ENCODE measurements at places on chromosomes 2 and 18. TPM values are rescaled to one million over a fixed set of nuclear protein-coding genes. Genes with fewer than 3 reads are reported as not detected.

DNA sequence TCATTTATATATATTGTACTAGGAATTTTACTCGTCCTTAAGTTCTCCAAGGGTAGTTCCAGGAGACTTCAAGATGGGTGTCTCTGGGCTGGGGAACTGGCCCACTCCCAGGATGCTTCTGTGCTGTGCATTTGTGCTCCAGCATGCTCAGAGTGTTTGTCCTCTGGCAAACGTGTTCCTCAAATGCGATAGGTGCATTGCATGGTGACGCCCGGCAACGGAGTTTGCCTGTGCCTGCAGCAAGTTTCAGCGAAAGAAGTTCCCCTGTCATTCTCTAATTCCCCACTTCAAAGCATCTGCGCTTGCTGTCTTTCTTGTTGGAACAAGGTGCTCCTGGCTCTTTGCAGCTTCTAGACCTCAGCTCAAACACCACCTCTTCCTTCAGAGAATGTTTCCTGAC lies 465.1 kb downstream of the GALR1 start:
- no peak overlapping the region for H3K4me3 ChIP-seq
- no peak overlapping the region for H3K27ac ChIP-seq
- DNase-seq: no peak
- H3K4me1 ChIP-seq: no peaks in the 10 kb centered on the region
- H3K36me3 ChIP-seq: no peaks in the 10 kb centered on the region
- H3K27me3 ChIP-seq: no peaks in the 10 kb centered on the region

GRCh38 chr18:52069201-52069600 lies 270.8 kb upstream of the DCC start:
- no peaks in the 10 kb centered on the region for H3K4me1 ChIP-seq
- DNase-seq: no peak
- no peaks in the 10 kb centered on the region for H3K36me3 ChIP-seq
- no peaks in the 10 kb centered on the region for H3K27me3 ChIP-seq
- no peak overlapping the region for H3K27ac ChIP-seq
- no peak overlapping the region for H3K4me3 ChIP-seq

DNA sequence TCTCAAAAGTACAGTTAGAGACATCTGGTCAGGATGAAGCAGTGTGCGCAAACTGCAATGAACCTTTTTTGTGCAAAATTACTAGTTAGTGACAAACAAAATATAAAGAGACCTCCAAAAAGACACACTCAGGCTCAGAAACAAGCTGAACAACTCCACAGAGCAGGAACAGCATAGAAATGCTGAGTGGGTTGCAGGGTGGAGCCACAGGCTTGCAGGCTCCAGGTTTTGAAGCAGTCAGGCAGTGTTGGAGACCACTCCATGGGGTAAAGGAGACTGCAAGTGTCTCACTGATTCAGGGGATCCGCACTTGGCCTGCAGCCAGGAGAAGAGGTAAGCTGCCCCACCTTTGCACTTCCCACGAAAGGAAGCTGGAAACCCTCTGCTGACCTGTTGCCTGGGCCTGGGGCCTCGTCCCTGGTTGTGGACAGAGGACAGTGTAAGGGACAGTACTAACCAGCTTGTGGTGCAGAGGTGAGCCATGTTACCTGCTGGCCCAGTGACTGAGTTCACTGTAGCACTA lies 36.4 kb downstream of the CFAP221 start:
- DNase-seq: no peak
- H3K27me3 ChIP-seq: peaks cover 4% of the 10 kb centered on the region
- no peaks in the 10 kb centered on the region for H3K36me3 ChIP-seq
- no peaks in the 10 kb centered on the region for H3K4me1 ChIP-seq

GRCh38 chr18:56967035-56967434 lies 179.9 kb upstream of the BOD1L2 start:
- DNase-seq: no peak
- no peaks in the 10 kb centered on the region for H3K36me3 ChIP-seq

DNA sequence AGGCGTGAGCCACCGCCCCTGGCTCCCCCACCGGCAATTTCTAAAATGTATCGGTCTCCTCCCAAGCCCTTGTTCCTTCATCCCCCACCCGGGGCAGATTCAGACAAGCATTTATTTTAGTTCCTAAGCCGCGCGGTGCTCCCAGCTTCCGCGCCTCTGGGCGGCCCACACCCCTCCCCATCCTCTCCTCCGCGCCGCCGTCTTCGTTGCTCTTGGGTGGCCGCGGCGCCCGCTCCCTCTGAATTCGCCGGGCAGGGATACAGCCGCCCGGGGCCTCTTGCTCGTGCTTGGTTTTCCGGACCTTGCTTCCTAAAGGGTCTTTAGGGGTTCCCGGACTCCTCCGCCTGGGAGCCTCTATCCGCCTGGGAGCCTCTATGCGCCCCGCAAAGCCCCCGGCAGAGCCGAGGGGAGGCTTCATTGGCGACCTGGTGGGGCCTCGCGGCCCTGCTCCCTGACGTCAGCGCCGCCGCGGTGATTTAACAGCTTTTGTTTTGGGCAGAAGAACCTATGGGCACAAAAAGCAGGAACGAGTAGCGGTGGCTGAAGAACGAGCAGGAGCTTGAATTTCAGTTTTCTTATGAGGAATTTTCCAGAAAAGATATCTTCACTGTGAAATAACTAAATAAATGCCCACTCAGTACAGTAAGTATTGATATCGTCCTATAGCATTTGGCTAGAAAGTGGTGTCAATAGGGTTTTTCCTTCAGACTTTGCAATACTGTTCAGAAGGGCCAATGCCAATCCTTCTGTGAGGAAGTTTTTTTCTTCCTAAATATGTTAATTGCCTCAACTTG lies 37.3 kb downstream of the PRKRA start:
- peaks cover 14% of the 10 kb centered on the region for H3K4me1 ChIP-seq
- H3K27me3 ChIP-seq: no peaks in the 10 kb centered on the region
- peak; percentile 95 for DNase-seq
- peak overlapping the region; percentile 99 for H3K27ac ChIP-seq
- peak overlapping the region; percentile 64 for H3K4me3 ChIP-seq

GRCh38 chr2:165687426-165688002 lies 106.5 kb downstream of the GALNT3 start:
- DNase-seq: no peak
- H3K4me3 ChIP-seq: no peak overlapping the region
- H3K27ac ChIP-seq: no peak overlapping the region
- H3K27me3 ChIP-seq: peaks cover 3% of the 10 kb centered on the region

DNA sequence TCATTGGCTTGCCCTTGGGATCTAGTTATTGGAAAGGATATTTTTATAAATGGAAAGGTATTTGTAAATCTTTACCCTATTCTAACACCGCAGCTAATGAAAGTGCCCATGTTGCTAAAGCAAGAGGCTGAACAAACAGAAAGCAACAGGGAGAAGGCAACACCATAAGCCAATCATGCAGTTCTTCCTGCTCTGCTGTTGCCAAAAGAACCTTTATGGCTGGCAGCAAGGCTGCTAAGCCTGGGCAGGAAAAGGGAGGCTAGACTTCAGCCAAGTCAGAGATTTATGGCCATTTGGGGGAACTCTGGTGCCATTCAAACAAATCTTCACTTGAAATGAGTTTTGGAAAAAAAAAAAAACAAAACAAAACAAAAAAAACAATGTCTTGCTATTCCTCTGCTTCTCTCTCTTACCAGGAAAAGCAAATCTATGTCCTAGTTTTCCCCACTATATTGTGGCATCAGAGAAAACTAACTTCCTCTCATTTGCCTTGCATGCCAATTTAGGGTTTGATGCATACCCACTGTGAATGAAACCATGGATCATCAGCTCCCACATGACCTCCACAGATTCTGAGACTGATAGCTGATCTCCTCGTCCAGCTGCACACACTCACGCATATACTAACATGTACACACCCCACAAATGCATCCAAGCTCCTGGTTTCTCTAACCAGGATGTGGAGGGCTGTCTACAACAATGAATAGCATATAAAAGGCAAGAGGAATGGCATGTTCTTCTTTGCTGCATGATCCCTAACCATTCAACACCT lies 179.3 kb downstream of the C1D start:
- no peak overlapping the region for H3K4me3 ChIP-seq
- no peaks in the 10 kb centered on the region for H3K36me3 ChIP-seq
- H3K27ac ChIP-seq: no peak overlapping the region
- H3K27me3 ChIP-seq: no peaks in the 10 kb centered on the region
- DNase-seq: no peak

DNA sequence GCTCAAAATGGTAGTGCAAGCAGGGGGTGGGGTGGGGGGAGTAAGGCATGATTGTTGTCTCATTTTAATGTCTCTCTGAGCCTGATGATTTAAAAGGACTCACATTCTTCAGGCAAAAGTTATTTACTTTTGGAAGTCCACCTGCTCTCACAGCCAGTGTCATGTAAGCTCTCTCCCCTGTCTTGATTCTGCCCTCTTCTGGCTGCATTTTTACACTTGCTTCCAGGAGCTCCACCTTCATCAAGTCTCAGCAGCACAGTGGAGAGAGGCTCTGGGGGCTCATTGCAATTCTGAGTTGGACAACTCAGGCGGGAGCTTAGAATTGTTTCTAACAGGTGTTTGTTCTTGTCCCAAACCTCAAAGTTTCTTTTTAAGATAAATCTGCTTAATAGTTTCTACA lies 39.2 kb downstream of the GNAL start:
- no peaks in the 10 kb centered on the region for H3K4me1 ChIP-seq
- H3K4me3 ChIP-seq: no peak overlapping the region
- no peaks in the 10 kb centered on the region for H3K36me3 ChIP-seq
- no peak for DNase-seq

DNA sequence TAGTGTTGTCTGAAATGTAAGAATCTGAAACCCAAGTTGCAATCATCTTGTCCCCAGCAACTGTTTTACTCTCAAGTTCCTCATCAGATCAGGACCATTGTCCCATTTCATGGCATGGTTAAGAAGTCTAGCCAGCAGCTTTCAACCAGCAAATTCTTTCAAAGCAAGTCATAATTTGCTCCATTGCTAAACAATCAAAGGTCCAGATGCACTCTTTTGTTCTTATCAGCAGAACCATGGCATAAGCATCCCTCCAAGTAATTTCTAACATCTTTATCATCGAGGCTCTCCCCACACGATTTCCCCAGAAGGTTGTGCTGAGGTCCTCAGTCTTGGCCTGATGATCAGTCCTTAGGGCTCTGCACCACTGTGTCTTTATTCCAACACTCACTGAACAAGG lies 67.5 kb upstream of the APCDD1 start:
- no peaks in the 10 kb centered on the region for H3K4me1 ChIP-seq
- no peaks in the 10 kb centered on the region for H3K36me3 ChIP-seq
- no peak for DNase-seq
- no peaks in the 10 kb centered on the region for H3K27me3 ChIP-seq
- H3K27ac ChIP-seq: no peak overlapping the region

- peak overlapping the region; percentile 92 for H3K27ac ChIP-seq
- H3K4me3 ChIP-seq: no peak overlapping the region
- peaks cover 74% of the 10 kb centered on the region for H3K4me1 ChIP-seq
- H3K27me3 ChIP-seq: no peaks in the 10 kb centered on the region
Measured at GRCh38 chr2:159131914-159132281, 154.6 kb downstream of the WDSUB1 start.

DNA sequence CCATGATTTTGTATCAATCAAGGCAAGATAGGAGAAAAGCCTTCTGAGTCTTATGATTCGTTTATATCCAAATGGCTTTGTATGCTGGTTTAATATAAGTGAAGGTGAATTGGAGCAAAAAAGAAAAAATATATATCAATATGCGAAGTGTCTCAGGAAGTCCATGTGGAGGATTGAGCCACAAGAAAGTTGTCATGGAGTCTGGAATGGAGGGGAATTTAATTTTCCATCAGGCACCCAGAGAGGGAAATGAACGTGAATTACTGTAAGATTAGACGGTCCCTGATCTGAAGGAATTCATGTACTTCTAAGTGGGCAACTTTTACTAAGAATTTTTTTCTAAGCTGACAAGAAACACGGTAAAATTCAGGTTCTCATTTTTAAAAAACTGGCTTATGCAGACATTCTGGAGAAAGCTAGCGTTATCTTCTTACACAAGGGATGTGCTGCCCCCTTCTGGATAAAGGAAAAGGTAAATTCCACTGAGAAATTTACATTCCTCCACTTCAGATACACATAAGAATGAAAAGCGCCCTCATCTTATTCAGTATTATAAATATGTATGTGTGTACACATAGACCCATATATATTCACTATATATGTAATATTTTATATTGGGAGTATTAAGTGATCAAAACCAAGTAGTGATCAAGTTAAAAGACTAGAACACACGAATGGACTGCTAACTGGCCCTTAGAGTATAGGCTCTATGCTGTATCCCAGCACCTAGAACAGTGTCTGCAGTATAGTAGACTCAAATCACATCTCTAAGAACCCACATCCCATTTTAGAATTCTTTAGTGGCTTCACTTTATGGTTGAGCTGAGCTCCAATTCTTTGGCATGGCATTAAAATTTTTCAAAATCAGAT lies 289.0 kb upstream of the TFPI start:
- H3K27me3 ChIP-seq: no peaks in the 10 kb centered on the region
- H3K36me3 ChIP-seq: no peaks in the 10 kb centered on the region
- H3K4me1 ChIP-seq: no peaks in the 10 kb centered on the region
- DNase-seq: no peak

- H3K27ac ChIP-seq: peak overlapping the region; percentile 44
- no peak overlapping the region for H3K4me3 ChIP-seq
- DNase-seq: peak; percentile 53
- H3K27me3 ChIP-seq: no peaks in the 10 kb centered on the region
- H3K36me3 ChIP-seq: no peaks in the 10 kb centered on the region
- H3K4me1 ChIP-seq: peaks cover 49% of the 10 kb centered on the region
Measured at GRCh38 chr18:59918320-59918755, 18.5 kb downstream of the PMAIP1 start.

GRCh38 chr18:69648486-69648885 lies 247.8 kb downstream of the DOK6 start:
- DNase-seq: no peak
- H3K27ac ChIP-seq: no peak overlapping the region
- no peak overlapping the region for H3K4me3 ChIP-seq
- no peaks in the 10 kb centered on the region for H3K36me3 ChIP-seq
- no peaks in the 10 kb centered on the region for H3K4me1 ChIP-seq
- no peaks in the 10 kb centered on the region for H3K27me3 ChIP-seq

DNA sequence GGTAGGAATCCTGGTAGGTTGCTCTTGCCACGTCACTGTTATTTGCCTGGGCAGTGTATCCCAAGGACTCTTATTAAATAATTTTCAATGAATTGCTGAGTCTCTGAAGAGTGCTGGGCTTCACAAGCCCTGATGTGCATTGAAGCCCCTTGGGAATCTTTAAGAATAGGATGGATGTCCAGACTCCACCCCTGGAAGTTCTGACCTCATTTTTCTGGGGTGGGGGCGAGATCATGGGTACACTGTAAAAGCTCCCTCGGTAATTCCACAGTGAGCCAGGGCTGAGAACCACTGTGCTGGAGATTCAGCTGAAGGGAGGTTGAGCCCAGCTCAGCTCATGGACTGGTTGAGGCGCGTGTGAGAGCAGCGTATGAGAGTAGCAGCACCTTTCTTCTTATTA lies 140.2 kb downstream of the PIEZO2 start:
- DNase-seq: no peak
- H3K27ac ChIP-seq: no peak overlapping the region
- H3K4me1 ChIP-seq: peaks cover 20% of the 10 kb centered on the region
- H3K36me3 ChIP-seq: no peaks in the 10 kb centered on the region
- no peak overlapping the region for H3K4me3 ChIP-seq

- DNase-seq: no peak
- H3K4me1 ChIP-seq: no peaks in the 10 kb centered on the region
- peaks cover 15% of the 10 kb centered on the region for H3K36me3 ChIP-seq
Measured at GRCh38 chr18:21803495-21803894, 62.9 kb downstream of the MIB1 start.

AQP12A gene
- not detected for total RNA-seq

MAP4K3 gene
- total RNA-seq: 35.6 TPM

SAP130 gene
- 11.2 TPM for total RNA-seq

SFT2D3 gene
- total RNA-seq: 11.4 TPM

CCDC74B gene
- total RNA-seq: 7.2 TPM

SH3BP4 gene
- 78.6 TPM for total RNA-seq

MC5R gene
- total RNA-seq: not detected

PROKR1 gene
- total RNA-seq: not detected

RAB27B gene
- total RNA-seq: 0.88 TPM
